Activated CD4-positive, alpha-beta T cell treated with anti-CD3 and anti-CD28 coated beads, Interleukin-2, amount 50 U/mL, for 16 hours (primary cell): ENCODE measurements at places on chromosomes 2 and 18.

GRCh38 chr2:127576433-127577207, 41.1 kb downstream of the MYO7B start:
- DNase-seq = no peak

DNA sequence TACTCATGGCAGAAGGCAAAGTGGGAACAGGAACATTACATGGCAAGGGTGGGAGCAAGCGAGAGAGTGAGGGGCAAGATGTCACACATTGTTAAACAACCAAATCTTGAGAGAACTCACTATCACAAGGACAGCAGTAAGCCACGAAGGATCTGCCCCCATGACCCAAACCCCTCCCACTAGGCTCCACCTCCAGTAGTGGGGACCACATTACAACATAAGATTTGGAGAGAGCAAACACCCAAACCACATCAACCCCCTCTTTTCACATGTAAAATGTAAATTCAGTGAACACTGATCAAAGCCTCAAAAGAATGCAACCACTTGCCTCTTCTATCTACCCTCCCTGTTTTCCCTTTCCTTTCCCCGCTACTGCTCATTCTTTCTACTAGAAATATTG, 43.6 kb upstream of the TNP1 start:
- no peak for DNase-seq

DNA sequence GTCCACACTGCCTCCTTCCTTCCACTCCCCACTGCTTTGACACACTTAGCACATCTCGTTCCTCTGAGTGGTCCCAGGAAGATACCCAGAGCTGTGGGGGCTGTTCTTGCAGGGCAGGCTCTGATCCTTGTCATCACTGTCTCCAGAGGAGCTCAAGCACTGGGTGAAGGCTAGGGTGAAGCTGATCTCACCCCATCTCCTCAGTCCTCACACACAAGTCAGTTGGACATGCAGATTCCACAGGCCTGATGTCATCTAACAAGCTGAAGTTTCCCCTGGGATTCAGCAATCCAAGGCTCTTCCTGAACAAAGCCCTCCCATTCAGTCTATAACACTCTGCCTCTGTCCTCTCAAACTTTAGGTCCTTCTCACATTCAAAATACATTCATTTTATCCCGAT, 90.6 kb upstream of the RAB6C start:
- DNase-seq = no peak

GRCh38 chr2:138267161-138267901, 234.2 kb upstream of the SPOPL start:
- peak; percentile 36 for DNase-seq

GRCh38 chr2:9549420-9549819, 6.2 kb downstream of the ADAM17 start:
- DNase-seq = no peak

DNA sequence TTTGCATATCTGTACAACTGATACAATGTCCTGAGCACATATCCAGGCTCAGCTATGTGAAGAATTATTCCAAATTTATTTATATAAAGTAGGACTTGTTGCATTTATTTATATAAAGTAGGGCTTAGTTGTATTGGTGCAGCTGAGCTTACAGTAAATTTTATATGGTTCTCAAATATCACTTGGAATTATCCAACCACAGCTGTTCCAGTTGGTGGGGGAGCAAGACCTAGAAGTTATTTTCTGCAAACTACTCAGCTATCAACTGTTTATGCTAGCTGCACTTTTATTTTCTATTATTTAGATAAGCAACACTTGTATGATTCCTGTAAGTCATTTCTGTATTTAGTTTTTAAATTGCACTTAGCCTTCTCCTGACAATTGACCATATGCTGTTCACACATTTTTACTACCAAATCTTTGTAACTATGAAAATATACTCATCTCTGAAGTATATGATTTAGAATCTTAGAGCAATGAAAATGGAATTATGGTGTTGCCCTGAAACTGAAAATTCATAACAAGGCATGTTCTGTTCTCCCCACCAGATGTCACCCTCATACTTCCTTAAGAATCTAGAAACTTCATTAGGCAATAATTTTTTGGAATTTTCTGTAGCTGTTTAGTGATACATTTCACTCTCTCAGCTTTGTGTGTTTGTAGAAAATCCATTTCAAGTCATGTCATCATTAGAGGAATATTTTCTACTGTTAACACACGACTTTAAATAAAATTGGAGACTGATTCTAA, 157.0 kb upstream of the CBLN2 start:
- no peak for DNase-seq

DNA sequence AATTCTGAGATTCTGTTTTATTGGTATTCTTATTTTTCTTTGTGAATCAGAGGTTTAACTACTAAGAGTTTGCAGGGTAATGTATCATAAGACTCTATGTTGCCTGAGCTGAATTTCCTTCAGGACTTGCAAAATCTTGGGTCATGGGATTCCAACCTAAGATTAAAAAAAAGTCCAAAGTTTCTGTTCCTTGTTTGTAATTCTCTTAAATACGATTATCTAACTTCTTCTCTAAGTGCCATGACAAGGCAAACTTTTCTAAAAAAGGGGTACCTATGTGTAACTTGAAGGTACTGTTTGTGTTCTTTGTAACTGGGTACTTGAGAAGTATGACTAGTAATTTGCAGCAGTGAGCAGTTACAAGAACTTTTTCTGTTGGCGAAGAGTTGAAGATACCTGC, 181.3 kb upstream of the ZEB2 start:
- no peak for DNase-seq

DNA sequence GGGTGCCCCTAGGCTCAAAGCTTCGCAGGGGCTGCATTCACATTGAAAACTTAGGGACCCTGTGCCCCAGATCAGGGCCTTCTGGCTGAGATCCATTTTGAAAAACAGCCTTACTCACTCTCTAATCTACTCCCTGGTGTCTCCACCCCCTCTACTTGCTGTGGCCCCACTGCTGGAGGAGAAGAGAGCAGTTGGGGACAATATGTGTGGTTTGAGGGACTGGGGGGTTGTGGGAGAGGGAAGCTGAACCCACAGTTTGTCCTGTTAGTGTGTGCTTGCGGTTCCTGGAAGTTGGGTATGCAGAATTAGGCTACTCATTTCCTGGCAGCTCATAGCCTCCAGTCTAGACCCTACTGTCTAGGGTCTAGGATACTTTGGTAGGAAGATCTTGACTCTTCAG, 211.4 kb downstream of the PRKCE start:
- peak; percentile 20 for DNase-seq

- DNase-seq = peak; percentile 62
These were observed 107.6 kb downstream of the HAUS1 start for GRCh38 chr18:46211816-46212215.

- DNase-seq = no peak
These were observed 48.8 kb upstream of the PLB1 start for GRCh38 chr2:28447086-28447485.

GRCh38 chr2:196607073-196607472, 32.4 kb upstream of the CCDC150 start:
- no peak for DNase-seq

DNA sequence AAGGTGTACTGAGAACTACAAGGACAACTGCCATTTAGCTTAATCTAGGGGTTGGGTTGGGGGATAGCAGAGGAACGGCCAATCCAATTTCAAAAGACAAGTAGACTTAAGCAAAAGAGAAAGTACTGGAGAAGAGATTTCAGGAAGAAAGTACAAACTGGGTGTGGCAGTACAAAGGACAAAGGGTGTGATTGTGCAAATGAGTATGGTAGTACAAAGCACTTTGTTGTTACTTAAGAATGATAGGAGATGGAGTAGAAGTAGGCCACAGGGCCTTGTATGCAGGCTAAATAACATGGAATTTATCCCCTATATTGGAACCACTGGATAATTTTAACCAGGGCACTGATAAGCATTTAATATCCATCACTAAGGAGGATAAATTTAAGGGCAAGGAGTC, 4.7 kb upstream of the ORC2 start:
- DNase-seq = no peak

DNA sequence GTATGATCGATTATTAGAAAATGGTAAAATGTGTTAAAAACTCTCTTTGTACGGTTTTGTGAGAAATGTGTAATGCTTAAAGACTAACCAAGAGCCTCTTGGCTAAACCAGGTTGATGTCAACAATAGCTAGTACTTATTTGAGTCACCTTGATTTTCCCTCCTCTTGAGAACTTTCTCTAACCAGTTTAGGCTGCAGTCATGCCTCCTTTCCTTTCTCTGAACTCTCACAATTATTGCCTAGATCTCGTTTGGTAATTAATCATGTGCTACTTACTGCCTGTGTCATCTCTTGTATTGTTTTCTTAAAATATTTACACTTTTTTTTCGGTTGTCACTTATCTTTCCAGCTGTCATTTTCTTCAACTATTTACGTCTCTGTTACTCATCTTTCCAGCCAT, 1.1 kb upstream of the EPC2 start:
- peak; percentile 87 for DNase-seq

- DNase-seq = no peak
These were observed 17.0 kb upstream of the UGT1A8 start for GRCh38 chr2:233600386-233600785.

DNA sequence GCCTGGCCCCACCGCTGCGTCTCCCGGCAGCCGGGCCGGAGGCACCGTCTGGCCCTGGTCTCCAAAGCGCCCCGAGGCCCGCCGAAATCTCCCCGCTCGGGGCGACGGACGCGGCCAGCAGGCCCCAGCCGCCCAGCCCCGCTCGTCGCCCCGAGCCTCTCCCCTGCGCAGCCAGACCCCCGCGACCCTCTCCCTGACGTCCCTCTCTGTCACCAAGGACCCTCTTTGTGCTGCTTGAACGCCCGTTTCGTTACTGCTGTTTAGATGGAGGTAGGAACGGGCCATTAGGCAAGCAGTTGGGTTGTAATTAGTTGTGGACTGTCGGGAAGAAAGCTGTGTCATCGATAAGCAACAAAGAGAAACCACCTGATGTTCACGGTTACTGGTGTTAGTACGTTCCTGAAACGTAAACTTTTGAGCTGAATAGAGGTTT, 686 bp downstream of the UBXN4 start:
- DNase-seq = peak; percentile 56

- peak; percentile 6 for DNase-seq
These were observed 248.8 kb downstream of the HNMT start for GRCh38 chr2:138213084-138213483.

GRCh38 chr2:118431586-118431985, 343.3 kb downstream of the INSIG2 start:
- no peak for DNase-seq

DNA sequence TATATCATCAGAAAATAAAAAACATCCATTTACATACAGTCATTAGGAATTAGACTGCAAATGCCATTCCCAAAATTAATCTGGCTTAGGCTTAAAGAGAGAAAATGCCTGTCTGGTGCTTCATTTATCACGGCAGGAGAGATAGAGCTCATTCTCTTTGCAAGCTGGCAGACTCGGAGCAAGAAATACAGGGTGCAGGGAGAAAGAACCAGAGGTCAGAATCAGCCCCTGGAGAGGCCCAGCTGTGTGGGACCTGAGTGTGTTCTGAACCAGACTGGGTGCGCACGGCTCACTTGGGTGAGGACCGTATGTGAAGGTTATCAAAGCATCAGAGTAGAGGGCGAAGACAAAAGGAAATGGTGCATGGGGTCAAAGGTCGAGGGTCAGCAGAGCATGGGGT, 227.8 kb downstream of the ACKR3 start:
- no peak for DNase-seq

DNA sequence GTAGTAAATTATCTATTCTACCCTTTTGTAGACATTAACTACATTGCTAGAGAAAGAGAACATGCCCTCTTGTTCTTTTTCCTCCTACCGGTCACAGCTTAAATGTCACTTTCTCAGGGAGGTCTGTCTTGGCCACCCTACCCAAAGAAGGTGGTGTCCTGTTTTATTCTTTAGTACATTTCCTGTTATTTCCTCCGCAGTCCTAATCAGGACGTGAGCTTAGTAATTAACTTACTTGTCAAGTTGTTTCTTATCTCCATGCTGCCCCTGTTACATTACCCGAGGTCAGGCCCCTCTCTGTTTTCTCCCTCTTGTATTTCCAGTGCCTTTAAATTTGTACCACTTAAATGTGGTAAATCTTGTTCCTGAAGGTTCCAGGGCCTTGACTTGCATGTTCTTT, 73.7 kb upstream of the RMDN2 start:
- no peak for DNase-seq

GRCh38 chr18:62732617-62733016, 17.3 kb downstream of the PHLPP1 start:
- DNase-seq = no peak

DNA sequence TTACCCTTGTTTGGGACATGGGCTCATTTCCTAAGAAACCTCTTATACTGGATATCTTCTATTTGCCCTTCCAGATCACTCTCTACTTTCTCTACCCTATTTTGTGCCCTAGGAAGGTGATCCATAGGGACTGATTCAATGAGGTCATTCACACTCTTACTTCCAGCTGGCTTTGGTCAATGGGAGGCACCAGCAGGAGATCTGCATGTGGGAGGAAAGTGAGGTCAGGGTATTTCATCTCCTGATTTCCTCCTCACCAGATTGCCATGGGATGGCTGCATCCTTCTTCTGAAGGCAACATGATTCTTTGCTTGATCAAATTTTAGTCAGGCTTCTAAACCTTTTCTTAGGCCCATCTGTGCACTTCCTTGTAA, 15.2 kb downstream of the M1AP start:
- DNase-seq = no peak

DNA sequence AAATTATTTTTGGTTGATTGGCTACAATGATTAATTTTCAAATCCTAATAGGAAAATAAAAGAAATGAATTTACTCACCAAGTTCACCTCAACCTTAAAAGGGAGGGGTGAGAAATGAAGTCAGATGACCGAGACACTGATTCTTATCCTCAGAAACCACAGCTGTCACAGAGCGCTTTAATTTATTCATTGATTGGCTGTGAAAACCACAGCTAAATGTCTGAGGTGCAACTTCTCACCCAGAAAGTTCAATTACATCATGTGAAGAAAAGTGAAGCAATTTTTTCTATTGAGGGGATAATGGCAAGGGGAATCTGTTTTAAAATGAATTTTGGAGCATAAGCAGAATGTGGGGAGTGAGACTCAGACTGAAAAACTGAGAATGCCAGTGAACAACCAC, 128.4 kb downstream of the RNF152 start:
- peak; percentile 45 for DNase-seq

GRCh38 chr2:195395362-195395761, 261.7 kb upstream of the SLC39A10 start:
- DNase-seq = no peak

DNA sequence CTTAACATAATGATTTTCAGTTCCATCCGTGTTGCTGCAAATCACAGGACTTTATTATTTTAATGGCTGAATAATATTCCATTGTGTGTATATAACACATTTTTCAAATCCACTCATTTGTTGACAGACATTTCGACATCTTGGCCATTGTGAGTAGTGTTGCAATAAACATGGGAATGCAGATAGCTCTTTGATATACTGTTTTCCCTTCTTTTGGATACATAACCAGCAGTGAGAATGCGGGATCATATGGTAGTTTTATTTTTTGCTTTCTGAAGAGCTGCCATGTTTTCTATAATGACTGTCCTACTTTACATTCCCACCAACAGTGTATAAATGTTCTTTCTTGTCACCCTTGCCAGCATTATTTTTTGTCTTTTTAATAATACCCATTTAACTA, 420.3 kb upstream of the CHAC2 start:
- DNase-seq = no peak

- DNase-seq = no peak
These were observed 593.1 kb downstream of the RNF144A start for GRCh38 chr2:7510353-7510752.

- DNase-seq = no peak
These were observed 56.3 kb upstream of the TANC1 start for GRCh38 chr2:158912112-158912511.

GRCh38 chr18:47560723-47561715, 309.6 kb upstream of the SKOR2 start:
- no peak for DNase-seq
